GM04503 (cell line): ENCODE measurements at places on chromosomes 2 and 18.
A peak's percentile ranks its signal among the peaks of the same experiment; 100 is the strongest.

DNA sequence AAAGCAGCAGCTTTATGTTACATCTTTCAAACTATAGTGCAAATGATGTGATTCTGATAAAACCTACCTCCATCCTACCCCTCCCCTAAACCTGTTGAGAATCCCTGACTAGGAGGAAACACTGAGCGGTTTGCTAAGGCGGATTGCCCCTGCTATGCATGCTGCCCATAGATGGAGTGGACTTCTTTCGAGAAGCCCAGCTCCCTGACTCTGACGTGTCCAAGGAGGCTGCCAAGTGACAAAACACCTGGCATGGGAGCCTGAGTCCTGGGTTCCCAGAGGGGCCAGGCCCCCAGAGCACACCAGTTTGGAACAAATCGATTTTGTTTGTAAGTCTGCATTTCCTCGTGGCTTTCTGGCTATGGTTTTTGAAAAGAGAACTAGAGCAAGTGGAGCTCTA is 1.4 kb upstream of the UXS1 start:
- DNase-seq = no peak

DNA sequence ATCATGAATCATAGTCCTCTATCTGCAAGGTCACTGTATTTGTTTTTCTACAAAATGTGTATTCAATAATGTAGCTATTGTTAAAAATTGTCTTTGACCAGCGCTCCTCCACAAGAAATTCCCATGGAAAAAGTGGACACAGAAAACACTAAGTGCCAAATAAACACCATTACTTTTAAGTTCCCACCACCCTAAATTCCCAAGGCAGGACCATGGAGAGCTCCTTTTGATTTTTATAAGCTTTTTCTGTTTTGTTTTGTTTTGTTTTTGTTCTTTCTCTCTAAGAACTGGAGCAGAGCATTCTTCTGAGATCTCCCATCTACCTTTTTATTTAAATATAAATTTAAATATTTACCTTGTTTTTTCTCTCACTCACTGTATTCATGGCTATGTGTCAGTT is 44.5 kb downstream of the LRATD1 start:
- no peak for DNase-seq

GRCh38 chr2:148876595-148877402 is 1.8 kb downstream of the KIF5C start:
- DNase-seq = no peak

- no peak for DNase-seq
Measured at GRCh38 chr2:145321344-145321743, 801.4 kb upstream of the ZEB2 start.

GRCh38 chr18:64405161-64405560 is 256.3 kb upstream of the LINC00305 start:
- DNase-seq = no peak

GRCh38 chr2:25483607-25484266 is 142.0 kb upstream of the DNMT3A start:
- DNase-seq = no peak

DNA sequence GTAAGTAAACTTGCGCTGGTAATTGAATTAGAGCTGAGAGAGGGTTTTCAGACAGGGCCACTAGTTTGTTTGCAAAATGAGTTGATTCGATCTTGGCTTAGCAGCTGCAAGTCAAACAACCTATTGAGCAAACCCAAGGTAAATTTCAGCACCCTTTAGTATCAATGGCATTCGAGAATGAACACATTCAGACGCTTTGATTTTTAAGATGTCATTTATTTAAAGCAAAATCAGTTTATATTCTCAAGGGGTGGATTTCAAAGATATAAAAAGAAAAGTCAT is 44.2 kb downstream of the TGIF1 start:
- DNase-seq = no peak

DNA sequence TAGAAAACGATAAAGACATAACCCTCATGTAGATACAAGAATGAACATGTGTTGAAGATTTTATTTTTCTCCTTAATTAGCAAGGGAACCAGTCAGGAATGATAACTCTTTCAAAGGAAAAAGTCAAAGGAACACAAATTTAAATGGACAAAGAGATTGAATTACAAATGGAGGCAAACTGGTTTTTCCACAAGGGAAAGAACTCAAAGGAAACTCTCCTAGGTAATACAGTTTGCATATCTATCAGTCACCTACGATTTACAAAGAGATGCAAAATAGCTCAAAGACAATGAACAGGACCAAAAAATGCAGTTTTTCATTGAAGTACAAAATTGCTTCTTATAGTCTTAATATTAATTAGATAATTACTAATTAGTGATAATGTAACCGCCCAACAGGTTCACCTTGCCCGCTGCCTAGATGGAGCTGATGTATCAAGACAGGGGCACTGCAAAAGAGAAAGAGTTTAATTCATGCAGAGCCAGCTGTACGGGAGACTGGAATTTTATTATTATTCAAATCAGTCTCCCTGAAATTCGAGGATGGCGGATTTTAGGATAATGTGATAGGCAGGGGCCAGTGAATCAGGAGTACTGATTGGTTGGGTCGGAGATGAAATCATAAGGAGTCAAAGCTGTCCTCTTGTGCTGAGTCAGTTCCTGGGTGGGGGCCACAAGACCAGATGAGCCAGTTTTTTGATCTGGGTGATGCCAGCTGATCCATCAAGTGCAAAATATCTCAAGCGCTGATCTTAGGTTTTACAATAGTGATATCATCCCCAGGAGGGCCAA is 151.0 kb downstream of the TMEM17 start:
- DNase-seq = no peak

DNA sequence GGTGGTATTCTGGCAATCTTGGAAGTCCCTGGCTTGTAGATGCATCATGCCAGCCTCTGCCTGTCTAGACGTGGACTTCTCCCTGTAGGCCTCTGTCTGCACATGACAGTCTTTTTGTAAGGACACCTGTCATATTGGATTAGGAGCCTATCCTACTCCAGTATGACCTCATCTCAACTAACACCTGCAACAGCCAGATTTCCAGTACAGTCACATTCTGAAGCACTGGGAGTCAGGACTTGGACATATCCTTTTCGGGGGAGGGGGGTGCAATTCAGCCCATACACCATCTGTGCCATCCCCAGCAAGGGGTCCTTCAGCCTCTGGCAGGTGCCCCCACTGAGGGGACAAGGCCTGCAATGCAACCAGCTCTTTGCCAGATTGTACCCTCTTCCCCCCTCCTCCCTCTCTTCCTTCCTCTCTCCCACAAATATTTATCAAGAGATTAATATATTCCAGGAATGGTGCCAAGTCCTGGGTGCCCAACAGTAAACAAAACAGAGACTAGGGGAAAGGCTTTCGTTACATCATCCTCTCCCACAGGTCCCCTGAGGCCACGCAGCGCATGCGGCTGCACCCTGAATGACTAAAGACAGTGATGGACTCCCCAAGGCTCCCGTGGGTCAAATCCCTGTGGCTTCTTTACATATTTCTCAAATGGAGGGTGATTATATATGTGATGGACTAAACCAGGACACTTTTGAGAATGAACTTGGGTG is 20.5 kb upstream of the MYCN start:
- DNase-seq = no peak

DNA sequence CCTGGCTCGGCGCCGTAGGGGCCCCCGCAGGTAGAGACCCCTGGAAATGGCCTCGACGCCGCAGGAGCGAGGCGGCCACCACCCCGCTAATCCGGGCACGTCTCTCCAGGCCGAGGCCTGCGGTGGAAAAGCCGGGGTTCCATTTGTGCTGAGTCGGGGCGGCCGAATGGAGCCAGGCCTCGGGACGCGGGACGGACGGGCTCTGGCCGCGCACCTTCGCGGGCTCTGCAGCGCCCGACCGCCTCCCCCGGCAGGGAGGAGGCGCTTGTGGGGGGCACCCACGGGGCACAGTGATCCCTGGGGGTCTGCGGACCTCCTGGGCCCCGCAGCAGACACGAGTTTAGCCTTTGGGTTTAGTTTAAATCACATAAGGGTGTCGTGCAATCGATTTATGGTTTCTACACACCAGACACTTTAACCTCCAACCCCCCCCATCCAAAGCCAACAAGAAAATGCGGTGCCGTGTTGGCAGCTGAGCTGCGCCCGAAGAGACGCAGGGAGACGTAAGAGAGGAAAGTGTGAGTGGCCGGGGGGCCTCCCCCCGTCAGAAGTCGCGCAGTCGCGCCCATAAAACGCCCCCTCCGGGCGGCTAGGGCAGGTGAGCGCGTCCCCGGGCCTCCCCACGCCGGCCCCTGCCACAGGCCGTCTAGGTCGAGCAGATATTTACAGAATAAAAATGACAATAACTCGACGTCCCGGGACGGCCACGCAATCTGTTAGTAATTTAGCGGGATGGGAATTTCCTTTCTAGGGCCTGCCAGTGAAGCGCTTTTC is 1.0 kb upstream of the NFATC1 start:
- no peak for DNase-seq

DNA sequence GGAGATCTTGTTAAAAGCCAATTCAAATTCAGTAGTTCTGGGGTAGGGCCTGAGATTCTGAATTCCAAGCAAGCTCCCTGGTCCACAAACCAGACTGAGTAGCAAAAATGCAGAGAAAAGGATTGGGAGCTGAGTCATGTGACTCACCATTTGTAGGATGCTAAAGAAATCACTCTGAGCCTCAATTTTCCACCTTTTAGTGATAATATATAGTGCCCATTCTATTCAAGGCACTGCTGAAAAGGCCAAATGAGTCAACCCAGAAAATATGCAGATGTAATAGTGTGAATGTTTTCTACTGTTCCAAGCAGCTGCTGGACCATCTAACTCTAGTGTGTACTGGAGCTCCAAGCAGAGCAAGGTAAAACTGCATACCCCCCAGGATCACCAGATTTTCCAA is 47.2 kb downstream of the SLC14A2 start:
- DNase-seq = peak; percentile 37

DNA sequence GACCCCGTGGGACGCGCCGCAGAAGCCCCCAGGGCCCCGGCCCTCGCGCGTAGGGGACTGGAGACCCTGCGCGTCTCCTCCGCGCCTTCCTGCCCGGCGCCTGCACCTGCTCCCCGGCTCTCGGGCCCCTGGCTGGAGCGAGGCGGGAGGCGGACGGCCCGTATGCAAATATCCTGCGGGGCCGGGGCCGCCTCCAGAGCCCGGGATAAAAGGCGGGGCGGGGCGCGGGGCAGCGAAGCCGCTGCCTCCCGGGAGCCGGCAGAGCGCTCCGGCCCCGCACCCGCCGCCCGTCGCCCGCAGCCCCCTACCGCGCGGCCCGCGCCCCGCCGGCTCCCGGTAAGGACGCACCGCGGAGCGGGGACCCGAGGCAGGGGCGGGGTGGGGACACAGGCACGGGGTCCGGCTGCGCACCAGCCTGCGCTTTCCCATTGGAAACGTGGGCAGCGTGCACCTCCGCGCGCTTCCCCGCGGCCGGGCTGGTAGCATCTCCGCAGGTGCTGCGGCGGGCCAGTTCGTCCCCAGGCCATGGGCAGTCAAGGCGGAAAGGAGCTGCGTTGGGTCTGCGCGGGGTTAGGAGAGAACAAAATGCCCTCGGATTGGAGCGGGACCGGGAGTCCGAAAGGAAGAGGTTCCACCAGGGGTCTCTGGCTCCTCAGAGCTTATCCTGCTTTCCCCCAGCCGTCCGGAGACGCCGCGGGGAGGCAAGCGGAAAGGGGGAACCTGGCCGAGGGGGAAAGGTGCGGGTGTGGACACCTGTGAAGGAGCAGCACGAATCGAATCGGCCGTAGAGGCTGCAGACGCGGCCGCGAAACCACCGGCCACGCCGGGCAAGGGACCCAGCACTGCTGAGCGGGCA is at the start of gene ATP6V1C2:
ATP6V1C2 (plus strand) TSS at position 235 of the 856 bp plus-strand sequence. CDS start 1,220 bp downstream, outside the sequence.
- no peak for DNase-seq

GRCh38 chr2:47724221-47724981 is 58.5 kb upstream of the MSH6 start:
- no peak for DNase-seq

GRCh38 chr2:158670292-158670691 is 124.8 kb upstream of the DAPL1 start:
- no peak for DNase-seq

DNA sequence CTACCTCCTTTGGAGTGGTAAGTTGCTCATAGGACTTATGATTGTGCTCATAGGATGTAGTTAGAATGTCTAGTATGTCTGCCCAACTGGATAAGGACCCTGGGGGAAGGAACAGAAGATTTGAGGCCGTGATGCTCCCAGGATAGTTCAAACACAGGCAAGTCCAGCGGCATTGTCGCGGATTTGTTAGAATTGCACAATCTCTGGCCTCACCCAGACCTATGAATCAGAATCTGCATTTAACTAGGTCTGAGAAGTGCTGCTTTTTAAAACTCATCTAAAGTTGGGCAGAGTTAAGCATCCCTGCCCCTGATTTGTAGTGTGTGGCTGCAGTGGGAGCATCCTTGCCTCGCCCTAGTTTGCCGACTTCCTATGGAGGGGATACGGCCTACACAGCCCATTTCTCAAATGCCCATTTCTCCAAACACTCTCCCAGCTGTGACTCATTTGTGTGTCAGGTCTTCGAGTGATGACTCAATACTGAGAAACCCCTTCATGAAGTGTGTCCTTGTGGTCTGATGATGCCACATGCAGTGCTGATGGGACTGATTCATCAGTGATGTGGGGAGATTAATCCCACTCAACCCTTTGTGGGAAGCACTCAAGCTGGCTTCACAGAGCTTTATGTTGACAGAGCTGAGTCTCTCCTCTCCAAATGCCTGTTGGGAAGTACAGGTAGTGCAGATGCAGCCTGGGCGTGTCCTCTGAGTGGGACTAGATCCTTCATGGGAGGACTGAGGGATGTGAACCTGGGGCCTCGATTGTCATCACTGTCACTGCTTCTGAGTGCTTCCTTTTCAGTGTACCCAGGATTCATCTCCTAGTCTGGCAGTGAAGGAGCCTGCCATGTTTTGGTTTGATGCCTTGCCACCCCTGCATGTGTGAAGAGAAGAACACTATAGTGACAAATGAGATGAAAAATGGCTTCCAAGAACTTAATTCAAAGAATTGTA is 18.7 kb downstream of the SMIM21 start:
- DNase-seq = peak; percentile 93

- no peak for DNase-seq
Measured at GRCh38 chr18:76657911-76658470, 162.9 kb upstream of the ZNF516 start.

- no peak for DNase-seq
Measured at GRCh38 chr2:143420313-143420712, 291.1 kb downstream of the ARHGAP15 start.

DNA sequence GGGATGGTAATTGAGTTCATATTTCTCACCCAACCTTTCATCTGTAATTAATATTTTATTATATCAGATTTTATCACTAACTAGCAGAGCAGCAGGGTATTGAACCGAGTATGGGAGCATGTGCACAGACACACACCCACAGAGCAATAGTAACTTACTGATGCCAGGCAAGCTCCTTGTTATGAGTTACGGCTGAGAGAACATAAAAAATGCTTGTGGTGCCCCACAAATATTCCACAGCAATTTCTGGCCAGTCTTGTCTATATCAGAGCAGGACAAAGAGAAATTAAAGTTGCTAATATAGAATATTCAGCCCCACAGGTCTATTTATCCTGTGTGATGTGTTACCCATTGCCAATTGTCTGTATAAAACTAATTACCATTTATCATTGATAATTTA is 501.8 kb upstream of the RAB12 start:
- DNase-seq = no peak

GRCh38 chr2:33509908-33510585 is 33.6 kb downstream of the RASGRP3 start:
- DNase-seq = no peak
